Caki2 (cell line): ENCODE measurements at places on chromosomes 16 and 17. TPM values are rescaled to one million over a fixed set of nuclear protein-coding genes. Genes with fewer than 3 reads are reported as not detected.

The PYDC1 gene
- total RNA-seq, result not detected in 2 replicates

The TMC5 gene
- total RNA-seq, result 0.10 and 4.7 TPM in 2 replicates

The DYNLRB2 gene
- 3.5 TPM in 1 of 2 replicates, not detected in the other for total RNA-seq

The RAB11FIP4 gene
- total RNA-seq, result 3.6 and 6.7 TPM in 2 replicates

The ZNF213 gene
- total RNA-seq, result 2.6 and 4.8 TPM in 2 replicates

The MYH3 gene
- 0.03 TPM in 1 of 2 replicates, not detected in the other for total RNA-seq

The MYO15B gene
- 0.34 and 16.6 TPM in 2 replicates for total RNA-seq
